Fibroblast of lung (primary cell): ENCODE measurements at places on chromosomes 12 and 14. TPM values are rescaled to one million over a fixed set of nuclear protein-coding genes. Genes with fewer than 3 reads are reported as not detected.

GRCh38 chr12:72277415-72277814 lies 5.2 kb downstream of the TRHDE start:
- DNase-seq: peak; percentile 87
- H3K4me1 ChIP-seq: no peaks in the 10 kb centered on the region
- peaks cover 4% of the 10 kb centered on the region for H3K27me3 ChIP-seq
- H3K4me3 ChIP-seq: no peak overlapping the region
- H3K36me3 ChIP-seq: no peaks in the 10 kb centered on the region

DNA sequence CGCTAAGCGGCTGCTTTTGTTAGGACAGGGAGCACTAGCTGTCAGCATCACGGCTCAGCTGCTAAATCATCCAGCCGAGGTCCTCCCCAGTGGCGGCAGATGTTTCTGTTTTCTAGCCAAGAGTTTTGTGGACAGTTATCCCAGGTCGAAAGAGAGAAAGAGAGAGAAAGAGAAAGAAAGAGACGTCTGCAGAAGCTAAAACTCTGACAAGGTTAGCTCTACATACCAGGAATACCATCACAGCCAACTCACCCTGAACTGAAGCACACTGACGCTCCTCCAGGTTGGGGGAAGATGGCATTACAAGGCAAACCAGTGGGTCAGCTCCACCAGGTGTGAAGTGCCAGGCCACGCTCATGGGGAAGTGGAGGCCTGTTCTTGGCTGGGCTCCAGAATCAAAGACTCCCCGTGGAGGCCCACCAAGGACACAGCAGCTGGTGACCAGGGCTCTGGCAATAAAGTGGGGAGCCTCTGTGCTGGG lies 64.9 kb upstream of the DICER1 start:
- no peak overlapping the region for H3K4me3 ChIP-seq
- H3K4me1 ChIP-seq: peaks cover 8% of the 10 kb centered on the region
- no peak overlapping the region for H3K27ac ChIP-seq
- no peaks in the 10 kb centered on the region for H3K27me3 ChIP-seq
- DNase-seq: peak; percentile 14

- H3K27ac ChIP-seq: no peak overlapping the region
- no peak for DNase-seq
- no peak overlapping the region for H3K4me3 ChIP-seq
- peaks cover 14% of the 10 kb centered on the region for H3K4me1 ChIP-seq
Observed at GRCh38 chr14:104965561-104966231, 12.5 kb downstream of the AHNAK2 start.

The PROX2 gene
- polyA plus RNA-seq: 0.01 TPM in 1 of 2 replicates, not detected in the other

- peaks cover 3% of the 10 kb centered on the region for H3K4me1 ChIP-seq
- no peak overlapping the region for H3K4me3 ChIP-seq
- no peaks in the 10 kb centered on the region for H3K36me3 ChIP-seq
- no peak for DNase-seq
- H3K27me3 ChIP-seq: no peaks in the 10 kb centered on the region
Observed at GRCh38 chr14:55416866-55417265, 5.2 kb upstream of the ATG14 start.

- H3K4me3 ChIP-seq: no peak overlapping the region
- H3K27me3 ChIP-seq: no peaks in the 10 kb centered on the region
- no peak overlapping the region for H3K27ac ChIP-seq
- H3K36me3 ChIP-seq: no peaks in the 10 kb centered on the region
- H3K4me1 ChIP-seq: no peaks in the 10 kb centered on the region
Observed at GRCh38 chr12:8499616-8500015, 13.7 kb upstream of the CLEC4D start.

DNA sequence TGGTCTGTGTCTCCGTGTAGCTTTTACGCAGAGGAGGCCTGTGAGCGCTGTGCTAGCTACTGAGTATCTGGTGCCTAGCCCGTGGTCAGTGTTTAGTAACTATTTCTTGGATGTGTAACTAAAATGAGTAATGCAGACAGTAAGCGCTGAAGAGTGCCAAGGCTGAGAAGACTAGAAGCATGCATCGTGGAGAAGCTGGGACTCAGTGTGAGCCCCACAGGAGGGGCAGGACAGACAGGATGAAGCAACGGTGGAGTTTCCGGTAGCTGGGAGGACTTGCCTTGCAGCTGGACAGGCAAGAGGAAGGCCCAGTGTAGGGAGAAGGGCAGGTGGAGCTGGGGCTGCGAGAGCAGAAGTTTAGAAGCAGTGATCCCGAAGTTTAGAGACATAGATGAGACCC lies 233.4 kb upstream of the FKBP4 start:
- no peaks in the 10 kb centered on the region for H3K27me3 ChIP-seq
- no peaks in the 10 kb centered on the region for H3K4me1 ChIP-seq
- no peak for DNase-seq

The DENND5B gene
- 5.6 and 6.9 TPM in 2 replicates for polyA plus RNA-seq

The IGFBP6 gene
- 229 and 274 TPM in 2 replicates for polyA plus RNA-seq

DNA sequence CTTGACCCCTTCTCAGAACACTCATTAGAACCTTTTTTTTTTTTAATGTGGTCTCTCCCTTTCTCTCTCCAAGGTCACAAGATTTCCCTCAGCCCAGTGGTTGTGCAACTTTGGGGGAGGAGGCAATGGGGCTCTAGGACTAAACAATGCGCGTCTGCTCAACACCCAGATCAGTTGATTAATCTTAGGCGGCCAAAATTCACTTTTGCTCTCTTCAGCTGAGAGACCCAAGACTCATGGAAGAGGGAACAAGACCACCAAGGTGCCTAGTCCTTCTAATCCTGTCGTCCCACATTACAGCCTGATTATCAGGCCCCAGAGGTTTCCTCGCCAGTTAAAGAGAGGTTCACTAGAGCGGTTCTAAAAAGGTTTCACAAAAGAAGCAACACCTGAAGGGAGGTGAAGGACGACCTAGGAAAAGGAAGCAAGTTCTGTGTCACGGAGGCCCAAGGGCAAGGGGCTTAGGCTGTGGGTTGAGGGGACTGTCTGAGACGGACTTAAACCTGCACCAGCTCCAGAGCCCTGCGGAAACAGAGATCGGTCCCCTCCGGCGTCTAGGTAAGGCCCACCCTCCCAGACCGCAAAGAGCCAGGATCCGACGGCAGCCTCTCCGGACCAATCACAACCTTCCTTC lies 824 bp upstream of the TARBP2 start:
- H3K4me3 ChIP-seq: peak overlapping the region; percentile 33
- peaks cover 15% of the 10 kb centered on the region for H3K36me3 ChIP-seq
- H3K27me3 ChIP-seq: no peaks in the 10 kb centered on the region
- peak overlapping the region; percentile 93 for H3K27ac ChIP-seq

- no peak overlapping the region for H3K4me3 ChIP-seq
- H3K27ac ChIP-seq: no peak overlapping the region
- H3K4me1 ChIP-seq: peaks cover 4% of the 10 kb centered on the region
- DNase-seq: peak; percentile 87
- H3K27me3 ChIP-seq: no peaks in the 10 kb centered on the region
- no peaks in the 10 kb centered on the region for H3K36me3 ChIP-seq
Observed at GRCh38 chr14:58864751-58865513, 227.2 kb downstream of the DACT1 start.

The CCDC198 gene
- not detected in 2 replicates for polyA plus RNA-seq

The MOAP1 gene
- polyA plus RNA-seq: 12.4 and 18.5 TPM in 2 replicates

GRCh38 chr12:31803306-31804184 lies 74.7 kb upstream of the AMN1 start:
- no peaks in the 10 kb centered on the region for H3K27me3 ChIP-seq
- no peak overlapping the region for H3K27ac ChIP-seq
- DNase-seq: no peak
- H3K36me3 ChIP-seq: no peaks in the 10 kb centered on the region
- H3K4me3 ChIP-seq: no peak overlapping the region
- H3K4me1 ChIP-seq: no peaks in the 10 kb centered on the region

GRCh38 chr12:58765653-58766512 lies 154.4 kb downstream of the LRIG3 start:
- no peak overlapping the region for H3K4me3 ChIP-seq
- peaks cover 4% of the 10 kb centered on the region for H3K4me1 ChIP-seq
- no peaks in the 10 kb centered on the region for H3K36me3 ChIP-seq
- no peak overlapping the region for H3K27ac ChIP-seq

- no peaks in the 10 kb centered on the region for H3K4me1 ChIP-seq
- no peak overlapping the region for H3K27ac ChIP-seq
- H3K27me3 ChIP-seq: no peaks in the 10 kb centered on the region
- DNase-seq: no peak
Observed at GRCh38 chr12:130959632-130960031, 5.9 kb downstream of the ADGRD1 start.

DNA sequence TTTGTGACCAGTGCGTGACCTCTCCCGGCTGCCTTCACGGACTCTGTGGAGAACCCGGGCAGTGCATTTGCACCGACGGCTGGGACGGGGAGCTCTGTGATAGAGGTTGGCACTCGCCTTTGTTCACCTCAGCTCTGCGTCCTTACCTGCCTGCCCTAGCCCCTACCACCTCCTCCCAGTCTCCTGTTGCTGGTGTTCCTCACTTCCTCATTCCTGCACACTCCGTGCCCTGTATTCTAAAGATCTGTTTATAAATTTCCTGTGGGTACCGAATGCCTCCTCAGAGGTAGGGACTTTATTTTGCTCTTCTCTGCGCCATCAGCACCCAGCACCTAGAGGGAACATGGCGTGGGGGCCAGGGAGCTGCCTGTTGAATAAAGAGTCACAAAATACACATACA lies 2.3 kb downstream of the DLK1 start:
- no peaks in the 10 kb centered on the region for H3K4me1 ChIP-seq
- H3K27me3 ChIP-seq: peaks cover 19% of the 10 kb centered on the region
- no peak for DNase-seq
- no peak overlapping the region for H3K27ac ChIP-seq
- H3K36me3 ChIP-seq: no peaks in the 10 kb centered on the region

The RIMKLB gene
- polyA plus RNA-seq: 13.0 and 22.3 TPM in 2 replicates

The GPR65 gene
- 0.03 and 0.07 TPM in 2 replicates for polyA plus RNA-seq

- DNase-seq: peak; percentile 72
- no peaks in the 10 kb centered on the region for H3K27me3 ChIP-seq
- peaks cover 2% of the 10 kb centered on the region for H3K4me1 ChIP-seq
- H3K4me3 ChIP-seq: no peak overlapping the region
- no peaks in the 10 kb centered on the region for H3K36me3 ChIP-seq
Observed at GRCh38 chr14:49992901-49993339, 100.0 kb downstream of the ARF6 start.

The NDUFA9 gene
- 68.8 and 73.8 TPM in 2 replicates for polyA plus RNA-seq

- H3K36me3 ChIP-seq: no peaks in the 10 kb centered on the region
- no peak overlapping the region for H3K4me3 ChIP-seq
- H3K27me3 ChIP-seq: no peaks in the 10 kb centered on the region
- H3K27ac ChIP-seq: no peak overlapping the region
- DNase-seq: no peak
- H3K4me1 ChIP-seq: no peaks in the 10 kb centered on the region
Observed at GRCh38 chr12:120735181-120735580, 9.6 kb downstream of the ACADS start.

The RNASE2 gene
- not detected in 2 replicates for polyA plus RNA-seq

The SAMD15 gene
- polyA plus RNA-seq: 0.69 and 1.1 TPM in 2 replicates

The TAS2R31 gene
- 0.15 and 0.73 TPM in 2 replicates for polyA plus RNA-seq

The APOF gene
- polyA plus RNA-seq: not detected in 2 replicates
